ENCODE measurements at places on chromosomes 4 and X.

GRCh38 chr4:113607998-113608397 lies 153.5 kb downstream of the CAMK2D start:
- no peak for DNase-seq

GRCh38 chr4:174222266-174222872 lies 61.1 kb downstream of the FBXO8 start:
- DNase-seq, result peak; percentile 16

DNA sequence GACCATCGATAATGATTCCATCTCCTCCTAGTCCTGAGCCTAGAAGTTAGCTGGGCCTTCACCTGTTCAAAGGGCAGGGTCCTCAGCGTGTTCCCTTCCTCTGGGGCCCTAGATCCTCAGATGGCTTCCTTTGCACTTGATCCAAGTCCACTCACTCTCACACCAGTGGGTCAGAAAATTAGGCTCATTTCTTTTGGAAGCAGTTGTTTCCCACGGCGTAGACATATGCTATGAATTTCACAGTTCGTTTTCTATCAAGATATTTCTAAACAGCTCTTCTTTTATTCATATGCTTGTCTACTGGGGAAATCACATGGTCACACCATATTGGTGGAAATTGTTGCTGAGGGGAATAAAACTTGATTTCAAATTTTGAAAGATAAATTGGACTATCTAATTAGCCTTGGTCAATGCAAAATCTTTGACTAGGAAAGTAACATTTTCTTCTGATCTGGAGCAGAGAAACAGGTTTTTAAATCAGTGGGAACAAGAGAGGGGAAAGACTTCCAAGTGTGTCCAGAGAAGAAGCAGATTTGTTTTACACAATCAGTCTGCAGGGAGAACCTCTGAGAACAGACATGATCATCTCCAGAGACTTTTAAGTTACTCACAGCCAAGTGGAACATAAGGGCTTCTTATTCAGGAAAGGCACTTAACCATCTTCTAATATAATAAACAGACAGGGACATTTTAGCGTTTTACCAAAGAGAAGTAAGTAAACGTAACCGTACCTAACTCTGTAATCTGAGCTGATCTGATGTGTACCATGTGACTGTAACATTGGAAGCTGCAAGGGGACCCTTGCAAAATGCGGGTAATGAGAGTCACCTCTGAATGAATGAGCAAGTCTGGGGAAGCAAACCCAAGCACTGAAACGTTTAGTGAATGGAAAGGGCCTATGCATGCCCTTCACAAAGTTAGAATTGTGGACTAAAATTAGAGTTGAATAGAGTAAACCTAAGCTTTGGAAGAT lies 455.7 kb upstream of the FAT1 start:
- DNase-seq, result no peak

DNA sequence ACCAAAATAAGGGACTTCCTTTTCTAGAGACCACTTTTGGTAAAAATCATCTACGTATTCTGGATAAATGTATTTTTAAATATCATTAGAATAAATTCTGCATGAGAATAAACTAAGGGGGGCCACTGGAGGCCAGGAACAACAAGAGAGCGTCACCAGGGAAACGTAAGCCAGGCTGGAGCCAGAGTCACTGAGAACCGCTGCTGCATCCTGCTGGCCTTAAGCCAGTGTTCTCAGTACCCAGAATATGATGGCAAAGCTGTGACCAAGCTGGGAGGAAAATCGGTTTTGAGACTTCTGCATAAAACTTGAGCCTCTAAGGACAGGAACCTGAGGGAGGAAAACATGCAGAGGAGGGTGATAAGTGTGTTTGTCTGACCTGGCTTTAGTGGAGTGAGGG lies 63.0 kb upstream of the FAM9A start:
- DNase-seq, result no peak

- DNase-seq, result no peak
Measured at GRCh38 chrX:37829721-37830120, 17.6 kb downstream of the DYNLT3 start.

DNA sequence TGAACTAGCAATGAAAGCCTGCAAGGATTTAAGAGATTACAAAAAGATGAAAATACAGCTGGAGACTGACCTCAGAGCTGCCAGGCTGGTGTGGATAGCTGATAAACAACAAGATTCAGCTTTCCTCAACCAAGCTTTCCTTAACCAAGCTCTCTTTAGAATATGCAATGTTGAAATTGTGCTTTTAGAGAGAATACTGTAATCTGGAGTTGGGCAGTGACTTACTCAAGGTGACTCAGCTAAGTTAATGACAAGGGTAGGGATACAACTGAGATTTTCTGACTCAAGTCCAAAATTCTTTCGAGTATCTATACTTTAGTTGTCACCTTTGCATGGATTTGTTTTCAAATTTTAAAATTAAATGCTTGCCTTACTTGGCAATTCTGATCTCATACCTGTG lies 98.0 kb downstream of the AMMECR1 start:
- peak; percentile 9 for DNase-seq

DNA sequence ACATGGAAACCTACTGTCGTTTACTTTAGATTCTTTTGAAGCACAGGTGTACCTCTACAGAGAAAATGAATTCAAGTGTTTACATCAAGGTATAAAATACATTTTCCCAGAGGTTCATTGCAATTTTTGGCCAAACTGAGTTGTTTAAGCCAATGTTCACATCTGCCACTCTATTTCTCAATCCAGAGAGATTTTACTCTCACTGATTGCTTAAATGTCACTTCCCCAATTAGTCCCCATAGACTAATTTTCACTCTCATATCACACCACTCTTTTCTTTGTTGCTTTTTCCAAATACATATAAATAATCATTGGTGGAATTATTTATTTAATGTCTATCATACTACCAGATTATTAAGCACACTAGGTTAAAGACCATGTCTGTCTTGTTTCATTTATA lies 271.8 kb downstream of the PPP3CA start:
- no peak for DNase-seq

GRCh38 chr4:41747230-41748055 lies 1.1 kb downstream of the PHOX2B start:
- no peak for DNase-seq

DNA sequence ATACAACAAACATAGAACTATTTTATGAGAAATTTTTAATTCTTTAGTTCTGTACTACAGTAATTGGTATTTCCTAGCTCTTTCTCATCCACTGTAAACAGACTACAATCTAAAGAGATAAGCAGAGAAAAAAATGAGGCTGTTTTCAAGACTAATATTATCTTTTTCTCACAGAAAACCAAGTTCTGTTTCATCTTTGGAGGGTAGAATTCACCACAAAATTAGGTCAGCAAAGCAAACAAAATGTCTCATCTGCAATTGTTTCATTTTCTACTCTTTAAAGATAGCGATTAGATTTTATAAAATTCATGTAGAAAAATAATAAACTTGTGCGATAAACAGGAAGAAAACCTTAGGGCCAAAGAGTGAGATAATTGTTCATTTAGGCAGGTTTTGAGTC lies 10.8 kb downstream of the APOO start:
- no peak for DNase-seq

DNA sequence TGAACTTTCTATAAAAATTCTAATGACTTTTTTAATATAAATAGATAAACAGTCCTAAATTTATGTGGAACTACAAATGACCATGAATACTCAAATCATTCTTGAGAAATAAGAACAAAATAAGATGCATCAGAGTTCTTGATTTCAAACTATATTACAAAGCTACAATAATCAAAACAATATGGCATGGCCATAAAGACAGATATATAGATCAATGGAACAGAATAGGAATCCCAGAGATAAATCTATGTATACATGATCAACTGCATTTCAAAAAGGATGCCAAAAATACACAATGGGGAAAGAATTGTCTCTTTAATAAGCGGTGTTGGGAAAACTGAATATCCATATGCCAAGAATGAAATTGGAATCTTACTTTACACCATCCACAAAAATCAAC lies 98.4 kb upstream of the IL15 start:
- DNase-seq, result no peak

GRCh38 chrX:68942840-68943239 lies 114.0 kb downstream of the EFNB1 start:
- no peak for DNase-seq

DNA sequence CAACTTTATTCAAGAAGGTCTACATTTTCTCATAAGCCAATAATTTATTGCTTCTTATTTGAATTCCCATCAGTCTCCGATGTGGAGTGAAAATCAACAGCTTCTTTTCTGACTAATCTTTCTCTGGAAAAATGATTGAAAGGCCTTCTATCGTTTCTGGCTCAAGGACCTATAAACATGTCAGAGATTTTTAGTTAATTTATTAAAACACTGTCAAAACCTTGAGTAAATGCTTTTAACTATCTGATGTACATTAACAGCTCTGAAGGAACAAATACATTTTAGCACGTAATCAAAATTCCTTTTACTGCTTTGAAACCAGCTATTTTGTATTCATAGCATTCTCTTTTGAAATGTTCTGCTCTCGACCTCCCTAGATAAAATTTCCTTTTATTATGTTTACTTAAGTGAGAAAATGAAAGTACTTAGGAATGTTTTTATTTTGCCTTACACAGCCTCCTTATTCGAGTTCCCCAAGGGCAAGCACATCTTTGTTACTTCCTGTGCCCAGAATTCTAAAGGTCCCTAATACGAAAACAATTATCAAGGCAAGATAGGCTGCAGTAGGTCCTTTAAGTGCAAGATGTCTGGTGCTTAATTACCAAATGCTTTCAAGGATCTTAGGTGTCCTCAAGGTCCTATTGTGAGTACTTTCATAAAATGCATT lies 3.1 kb upstream of the ZFX start:
- DNase-seq, result no peak

GRCh38 chr4:86895692-86896488 lies 3.7 kb upstream of the C4orf36 start:
- peak; percentile 55 for DNase-seq

DNA sequence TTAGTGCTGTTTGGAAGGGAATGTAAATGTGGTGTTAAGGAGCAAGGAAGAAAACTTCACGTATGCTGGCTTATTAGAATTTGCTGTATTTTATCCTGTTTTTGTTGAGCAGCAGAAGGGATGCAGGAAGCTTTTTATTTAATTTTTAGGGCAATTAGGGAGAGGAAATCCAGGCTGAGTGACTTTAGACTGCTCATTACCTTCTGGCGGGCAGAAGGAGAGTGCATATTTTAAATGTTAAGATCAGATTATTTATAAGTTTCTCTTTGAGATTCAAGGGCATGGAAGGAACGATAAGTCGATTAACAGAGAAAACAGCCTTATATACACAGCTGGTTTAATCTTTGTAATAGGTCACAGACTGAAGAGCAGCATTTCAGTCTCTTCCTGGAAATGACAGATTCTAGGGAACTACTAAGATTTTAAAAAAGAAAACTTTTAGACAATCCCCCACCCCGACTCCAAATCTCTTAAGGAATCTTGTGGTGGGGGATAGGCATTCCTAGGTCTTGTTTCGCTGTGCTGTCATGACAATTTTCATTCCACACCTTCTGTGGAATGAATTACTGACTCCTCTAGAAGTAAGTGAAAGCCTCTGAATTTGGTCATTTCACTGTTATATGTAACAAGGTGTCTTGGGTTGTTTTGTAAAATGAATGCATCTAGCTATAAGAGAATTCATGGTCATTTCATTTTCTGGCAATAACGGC lies 402.5 kb downstream of the RAPGEF2 start:
- DNase-seq, result no peak

GRCh38 chrX:33129607-33130006 lies 81.7 kb downstream of the DMD start:
- DNase-seq, result no peak

GRCh38 chrX:74284391-74284952 lies 19.5 kb upstream of the ZCCHC13 start:
- DNase-seq, result no peak

GRCh38 chr4:128285085-128285997 lies 2.3 kb downstream of the PGRMC2 start:
- peak; percentile 47 for DNase-seq

GRCh38 chrX:106415276-106415895 lies 196.4 kb upstream of the RADX start:
- DNase-seq, result peak; percentile 15

DNA sequence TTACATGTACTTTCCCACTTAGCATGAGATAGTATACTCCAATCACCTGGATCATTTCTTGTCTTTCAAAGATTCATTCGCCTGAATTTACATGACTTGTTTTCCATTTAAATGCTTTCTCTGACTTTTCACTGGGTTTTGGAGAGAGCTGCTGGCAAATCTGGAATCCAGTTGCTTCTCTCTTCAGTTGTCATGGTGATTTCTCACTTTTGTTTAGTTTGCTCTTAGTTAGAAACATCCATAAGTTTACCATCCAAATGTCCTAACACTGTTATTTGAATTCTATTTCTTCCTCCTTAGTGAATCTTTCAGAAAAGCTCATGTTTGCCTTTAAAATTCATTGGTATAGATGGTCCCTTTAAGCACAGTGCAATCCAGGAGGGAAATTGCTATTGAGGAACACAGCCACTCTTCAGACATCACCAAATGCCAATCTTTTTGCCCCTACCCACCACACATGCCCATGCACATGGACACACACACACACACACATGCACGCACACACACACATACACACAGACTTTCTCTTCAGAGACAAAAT lies 51.7 kb downstream of the REELD1 start:
- no peak for DNase-seq

GRCh38 chr4:37486166-37486565 lies 200.0 kb downstream of the RELL1 start:
- DNase-seq, result no peak

GRCh38 chrX:88735835-88736234 lies 11.2 kb upstream of the CPXCR1 start:
- DNase-seq, result no peak

GRCh38 chrX:23885803-23886202 lies 21.9 kb downstream of the APOO start:
- DNase-seq, result no peak
